DND-41 (cell line): ENCODE measurements at places on chromosomes 7 and 10.

DNA sequence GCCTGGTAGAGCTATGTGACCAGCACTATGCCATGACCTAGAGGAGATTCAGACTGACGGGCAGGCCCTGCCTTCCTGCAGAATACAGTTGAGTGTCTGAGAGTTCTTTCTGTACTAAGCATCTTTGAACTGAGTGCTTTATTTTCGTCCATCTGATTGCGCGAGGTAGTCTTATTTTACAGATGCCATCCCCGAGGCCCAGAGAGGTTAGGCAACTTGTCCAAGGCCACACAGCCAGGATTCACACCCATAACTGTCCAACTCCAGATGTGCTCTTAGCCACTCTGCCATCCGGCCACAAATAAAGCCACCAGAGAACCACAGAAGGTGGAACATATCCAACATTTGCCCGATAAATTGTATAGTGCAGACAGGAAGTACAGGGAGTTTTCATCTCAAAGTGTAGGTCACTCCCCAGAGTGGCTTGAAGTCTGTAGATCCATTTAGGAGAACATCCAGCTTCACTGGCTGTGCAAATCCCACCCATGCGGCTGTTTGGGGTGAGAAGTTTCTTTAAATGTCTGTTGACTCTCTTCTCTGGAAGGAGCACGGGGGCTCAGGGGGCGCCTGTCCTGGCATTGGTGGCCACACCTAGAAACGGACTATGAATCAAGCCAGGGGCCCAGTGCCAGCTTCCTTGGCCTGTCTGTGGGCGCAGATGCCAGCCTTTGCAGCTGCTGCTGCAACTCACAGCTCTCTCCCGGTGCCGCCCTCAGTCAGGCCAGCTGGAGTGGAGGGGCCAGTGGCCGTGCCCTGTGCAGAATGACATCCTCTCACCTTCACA, 11.1 kb downstream of the CHST3 start:
- DNase-seq, result no peak

DNA sequence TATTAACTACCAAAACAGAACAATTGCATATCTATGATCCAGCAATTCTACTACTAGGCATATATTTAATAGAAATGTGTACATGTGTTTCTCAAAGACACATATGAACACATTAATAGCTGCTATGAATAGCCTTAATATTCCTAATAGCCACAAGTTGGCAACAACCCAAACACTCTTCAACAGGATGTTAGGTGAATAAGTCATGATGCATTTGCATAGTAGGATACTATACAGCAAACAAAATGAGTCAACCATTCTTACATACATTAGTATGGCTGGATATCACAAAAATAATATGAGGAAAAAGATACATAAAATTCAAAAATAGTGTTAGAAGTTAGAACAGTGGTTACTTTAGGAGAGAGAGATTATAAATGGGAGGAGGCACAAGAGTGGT, 26.8 kb upstream of the ZNF746 start:
- no peak for DNase-seq

DNA sequence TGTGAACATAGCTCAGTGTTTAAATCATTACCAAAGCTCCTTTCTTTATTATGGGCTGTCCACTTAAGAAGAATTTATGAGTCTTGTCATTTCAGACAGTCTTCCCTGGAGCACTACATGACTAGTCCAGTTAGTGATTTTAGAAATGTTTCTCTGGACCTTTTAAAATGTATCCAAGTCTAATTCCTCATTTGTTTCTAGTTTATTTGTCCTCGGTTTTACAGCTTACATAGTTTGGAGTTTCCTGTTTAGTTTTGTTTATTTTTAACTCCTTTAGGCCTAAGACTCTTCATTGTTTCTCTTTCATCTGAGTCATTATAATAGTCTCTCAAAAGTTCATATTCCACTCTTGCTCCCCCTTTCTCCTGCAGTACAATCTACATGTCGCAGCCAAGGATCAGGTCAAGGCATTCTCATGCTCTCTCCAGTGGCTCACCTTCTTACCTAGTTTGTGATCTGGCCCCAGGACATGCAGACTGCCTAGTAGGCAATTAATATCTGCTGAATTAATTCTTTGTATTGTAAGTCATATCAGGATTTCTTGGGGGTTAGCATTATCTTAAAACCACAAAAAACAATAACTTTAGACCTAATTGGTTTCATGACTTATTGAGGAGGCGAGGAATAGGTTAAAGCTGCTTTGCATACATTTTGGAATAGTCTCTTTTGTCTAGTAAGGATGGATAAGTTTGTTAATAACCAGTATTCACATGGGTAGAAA, 93.8 kb downstream of the MAPK8 start:
- DNase-seq, result no peak

DNA sequence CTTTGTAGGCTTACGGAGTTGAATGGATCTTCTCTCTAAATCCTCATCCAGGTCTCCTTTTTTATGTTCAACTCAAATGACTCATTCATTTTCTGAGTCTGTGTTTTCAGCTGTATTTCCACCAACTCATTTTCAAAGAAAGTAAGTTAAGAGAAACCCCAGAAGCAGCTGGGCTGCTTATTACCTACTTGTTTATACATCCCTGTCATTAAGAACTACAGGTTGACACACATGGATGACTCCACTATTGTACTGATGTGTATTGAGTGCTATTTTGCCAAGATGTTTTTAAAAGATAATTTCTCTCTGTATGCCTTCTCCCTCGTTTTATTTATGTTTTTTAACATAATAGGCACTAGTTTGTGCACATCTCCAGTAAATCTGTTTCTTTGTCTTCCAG, 41.9 kb downstream of the DGKI start:
- DNase-seq, result no peak

DNA sequence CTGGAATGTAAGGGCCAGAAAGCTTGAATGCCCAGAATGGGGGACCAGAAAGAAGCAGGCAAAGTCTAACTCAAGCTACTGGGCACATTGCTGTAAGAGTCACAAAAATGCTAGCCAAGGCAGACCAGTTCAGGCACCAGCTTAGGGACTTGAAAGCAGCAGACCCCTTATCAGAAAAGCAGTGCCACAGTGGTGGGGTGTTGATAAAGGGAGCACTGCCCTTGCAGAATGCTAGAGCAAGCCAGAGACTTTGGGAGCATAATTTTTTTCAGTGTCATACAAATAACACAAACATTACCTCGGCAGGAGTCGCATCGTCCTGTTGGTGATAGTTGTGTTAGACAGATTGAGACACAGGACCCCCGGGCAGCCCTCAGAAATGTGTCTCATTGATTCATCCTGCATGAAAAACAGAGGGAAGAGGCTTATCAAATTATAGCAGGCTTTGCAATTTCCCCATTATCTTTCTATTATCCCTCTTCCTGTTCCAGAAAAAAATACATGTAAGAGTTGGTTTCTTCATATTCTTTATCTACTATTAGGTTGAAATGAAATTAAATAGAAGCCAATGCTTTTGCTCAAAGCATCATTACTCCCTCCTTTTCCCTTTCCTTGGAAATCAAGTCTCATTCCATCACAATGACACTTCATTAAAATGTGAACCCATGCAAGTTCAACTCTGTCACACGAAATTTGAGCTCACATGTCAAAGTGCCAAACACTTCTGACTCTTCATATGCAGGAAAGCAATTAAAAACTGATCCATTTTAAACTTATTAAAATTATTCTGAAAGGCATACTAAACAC, 13.4 kb downstream of the LRRC17 start:
- DNase-seq, result no peak

DNA sequence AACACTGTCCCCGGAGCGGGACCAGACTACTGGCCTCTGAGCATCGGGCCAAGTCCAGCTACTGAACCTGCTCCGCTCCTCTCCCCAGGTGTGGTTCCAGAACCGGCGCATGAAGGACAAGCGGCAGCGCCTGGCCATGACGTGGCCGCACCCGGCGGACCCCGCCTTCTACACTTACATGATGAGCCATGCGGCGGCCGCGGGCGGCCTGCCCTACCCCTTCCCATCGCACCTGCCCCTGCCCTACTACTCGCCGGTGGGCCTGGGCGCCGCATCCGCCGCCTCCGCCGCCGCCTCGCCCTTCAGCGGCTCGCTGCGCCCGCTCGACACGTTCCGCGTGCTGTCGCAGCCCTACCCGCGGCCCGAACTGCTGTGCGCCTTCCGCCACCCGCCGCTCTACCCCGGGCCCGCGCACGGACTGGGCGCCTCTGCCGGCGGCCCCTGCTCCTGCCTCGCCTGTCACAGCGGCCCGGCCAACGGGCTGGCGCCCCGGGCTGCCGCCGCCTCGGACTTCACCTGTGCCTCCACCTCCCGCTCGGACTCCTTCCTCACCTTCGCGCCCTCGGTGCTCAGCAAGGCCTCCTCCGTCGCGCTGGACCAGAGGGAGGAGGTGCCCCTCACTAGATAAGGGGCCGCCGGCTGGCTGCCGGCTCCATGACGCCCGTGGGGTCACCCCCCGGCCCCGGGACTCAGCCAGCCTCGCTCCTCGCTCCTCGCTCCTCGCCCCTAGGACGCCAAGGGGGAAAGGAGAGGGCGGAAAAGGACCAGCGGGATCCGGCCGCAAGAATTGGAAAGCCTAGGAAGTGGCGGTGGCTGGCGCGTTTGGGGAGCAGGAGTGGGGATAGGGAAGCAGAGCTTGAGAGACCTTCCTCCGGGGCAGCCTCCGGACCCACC, 3.4 kb downstream of the EVX1 start:
- no peak for DNase-seq

- DNase-seq, result peak; percentile 58
Observed at GRCh38 chr7:19404912-19405329, 259.7 kb upstream of the FERD3L start.
